ENCODE measurements at places on chromosomes 3 and 15.
A peak's percentile ranks its signal among the peaks of the same experiment; 100 is the strongest.

- no peak for DNase-seq
Measured at GRCh38 chr3:98583766-98584165, 9.6 kb downstream of the CPOX start.

- no peak for DNase-seq
Measured at GRCh38 chr3:188272481-188273372, 118.8 kb downstream of the LPP start.

GRCh38 chr3:123346021-123346420 is 102.9 kb downstream of the ADCY5 start:
- DNase-seq: no peak

- DNase-seq: no peak
Measured at GRCh38 chr3:112366522-112366921, 33.6 kb downstream of the CD200 start.

GRCh38 chr3:122697952-122698620 is 17.4 kb downstream of the PARP14 start:
- DNase-seq: no peak

DNA sequence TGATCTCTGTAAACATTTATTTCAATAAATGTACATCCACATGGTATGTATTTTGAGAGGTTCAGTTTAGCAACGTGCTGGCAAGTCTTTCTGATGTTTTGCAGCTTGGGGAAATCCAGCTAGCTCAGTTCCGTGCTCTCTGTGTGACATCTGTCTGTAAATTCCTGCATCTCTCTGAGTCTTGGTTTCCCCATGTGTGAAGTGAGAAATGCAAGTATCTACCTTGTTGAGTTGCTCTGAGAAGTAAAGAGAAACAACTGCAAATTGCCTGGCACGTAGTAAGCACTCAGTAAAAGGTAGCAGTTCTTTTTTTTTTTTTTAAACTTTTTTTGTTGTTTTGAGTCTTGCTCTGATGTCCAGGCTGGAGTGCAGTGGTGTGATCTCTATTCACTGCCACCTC is 30.2 kb upstream of the MORF4L1 start:
- DNase-seq: no peak

DNA sequence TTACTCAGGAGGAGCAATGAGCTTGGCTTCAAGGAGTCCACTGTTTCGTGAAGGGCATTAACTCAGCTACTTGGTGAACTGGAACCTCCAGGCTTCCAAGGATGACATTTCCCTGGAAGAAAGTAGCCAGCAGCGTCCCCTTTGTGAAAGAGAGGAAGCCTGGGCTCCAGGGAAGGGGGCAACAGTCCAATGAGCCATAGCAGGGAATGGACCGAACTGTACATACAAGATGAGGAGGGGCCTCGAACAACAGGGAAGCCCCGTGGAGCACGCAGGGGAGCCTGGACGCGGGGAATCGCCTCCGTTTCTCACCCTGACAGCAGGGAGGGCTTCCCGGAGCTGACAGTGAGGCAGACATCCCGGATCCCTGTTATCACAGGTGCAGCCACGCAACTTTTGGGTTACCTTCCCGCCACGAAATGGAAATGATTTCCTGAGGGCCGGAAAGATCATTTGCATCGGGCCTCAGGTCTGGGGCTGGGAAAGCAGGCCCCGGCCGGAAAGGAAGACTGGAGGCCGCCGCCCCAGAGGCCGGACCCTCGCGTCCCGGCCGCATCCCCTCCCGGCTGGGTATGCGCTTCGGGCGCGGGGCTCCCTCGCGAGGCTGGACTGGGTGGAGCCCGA is 475 bp upstream of the SPINT1 start:
- DNase-seq: no peak

GRCh38 chr3:81816473-81817250 is 55.2 kb upstream of the GBE1 start:
- no peak for DNase-seq

DNA sequence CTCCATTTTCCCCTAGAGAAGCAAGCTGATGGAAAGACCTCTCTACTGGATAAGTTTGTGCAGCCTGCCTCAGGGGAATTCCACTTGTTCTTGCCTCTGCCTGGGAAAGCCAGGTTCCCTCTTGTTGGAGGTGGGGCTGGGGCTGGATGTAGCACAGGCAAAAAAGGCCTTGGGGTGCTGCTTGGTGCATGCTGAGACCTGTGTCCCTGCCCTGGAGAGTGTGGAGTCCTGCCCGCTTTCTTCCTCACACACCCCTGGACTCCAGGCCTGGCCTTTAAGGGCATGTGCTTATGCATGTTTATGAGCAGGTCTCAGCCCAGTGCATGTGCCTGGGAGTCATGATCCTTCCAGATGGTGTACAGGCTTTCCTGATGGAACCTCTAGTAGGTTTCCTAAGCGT is 23.5 kb upstream of the JMJD7 start:
- no peak for DNase-seq

GRCh38 chr3:150737874-150738679 is 24.9 kb downstream of the SIAH2 start:
- no peak for DNase-seq

GRCh38 chr3:30353711-30354467 is 252.5 kb upstream of the TGFBR2 start:
- peak; percentile 77 for DNase-seq

- DNase-seq: no peak
Measured at GRCh38 chr3:100641471-100642032, 32.2 kb downstream of the ADGRG7 start.

GRCh38 chr3:132332508-132332907 is 15.3 kb downstream of the ACP3 start:
- DNase-seq: no peak

- DNase-seq: no peak
Measured at GRCh38 chr3:184497804-184498203, 63.8 kb upstream of the EPHB3 start.

DNA sequence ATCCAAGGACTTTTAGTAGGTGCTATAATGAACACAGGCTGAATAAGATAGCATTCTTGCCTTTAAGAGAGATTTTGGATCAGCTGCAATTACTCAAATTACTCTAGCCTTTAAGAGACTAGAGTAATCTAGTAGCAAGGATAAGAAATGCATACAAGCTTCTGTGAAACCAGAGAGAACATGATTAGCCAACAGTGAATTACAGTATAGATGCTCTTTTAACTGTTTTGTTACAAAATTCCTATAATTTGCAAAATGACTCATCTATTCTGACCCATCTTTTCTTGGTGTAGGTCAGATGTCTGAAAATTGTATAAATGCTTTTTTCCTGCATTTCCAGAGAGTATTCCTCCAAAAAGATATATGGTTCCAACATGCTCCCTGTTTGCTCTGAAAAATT is 66.9 kb downstream of the CEP63 start:
- DNase-seq: no peak

DNA sequence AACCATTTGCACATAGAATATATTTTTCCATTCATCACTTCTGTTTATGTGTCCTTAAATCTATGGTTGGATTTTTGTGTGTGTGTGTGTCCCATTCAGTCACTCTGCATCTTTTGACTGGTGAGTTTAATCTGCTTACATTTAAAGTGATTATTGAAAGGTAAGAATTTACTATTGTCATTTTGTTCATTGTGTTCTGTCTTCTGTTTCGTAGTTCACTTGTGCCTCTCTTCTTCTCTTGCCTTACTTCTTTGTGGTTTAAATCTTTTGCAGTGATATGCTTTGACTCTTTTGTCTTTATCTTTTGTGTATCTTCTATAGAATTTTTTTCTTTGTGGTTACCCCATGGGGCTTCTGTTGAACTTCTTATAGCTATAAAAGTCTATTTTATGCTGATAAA is 166.3 kb upstream of the UBE3A start:
- DNase-seq: no peak

DNA sequence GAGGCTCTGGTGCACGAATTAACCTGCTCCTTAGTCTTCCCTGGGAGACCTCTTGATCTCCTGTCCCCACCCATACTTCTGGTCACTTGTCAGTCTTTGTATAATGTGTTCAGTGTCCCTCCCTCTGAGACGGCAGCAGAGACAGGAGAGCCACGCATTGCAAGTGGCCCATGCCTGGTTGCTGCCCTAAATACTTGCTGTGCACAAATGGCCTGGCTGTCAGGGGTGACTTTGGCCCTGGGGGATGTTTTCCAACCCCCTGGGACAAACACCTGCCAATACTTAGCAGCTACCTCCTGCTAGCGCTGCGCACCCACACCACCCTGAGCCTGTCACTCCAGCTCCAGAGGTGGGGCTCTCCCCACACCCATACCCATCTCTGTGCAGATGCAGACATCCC is 17.2 kb downstream of the KLF13 start:
- no peak for DNase-seq

GRCh38 chr15:89342840-89343239 is 8.2 kb upstream of the POLG start:
- DNase-seq: no peak

GRCh38 chr3:52444860-52445793 is at the start of gene SEMA3G:
Gene SEMA3G (minus strand): TSS chr3:52445103. CDS start chr3:52445027, 76 bp downstream.
- peak; percentile 77 for DNase-seq

DNA sequence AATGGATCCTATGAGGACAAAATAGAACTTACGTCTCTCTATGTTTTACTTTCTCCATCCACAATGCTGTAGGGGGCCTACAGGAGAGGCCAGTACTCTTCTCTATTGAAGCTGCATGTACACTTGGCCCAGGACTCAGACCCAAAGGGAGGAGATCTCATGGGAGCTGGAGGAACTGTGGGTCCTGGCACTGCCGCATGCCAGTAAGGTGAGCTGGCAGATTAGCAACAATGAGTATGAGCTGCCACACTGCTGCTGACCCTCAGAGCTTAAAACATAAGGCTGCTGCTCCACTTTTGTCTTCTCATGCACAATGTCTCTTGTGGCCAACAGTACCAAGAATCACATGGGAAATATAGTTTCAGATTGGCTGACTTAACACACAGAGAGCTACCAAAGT is 57.8 kb upstream of the TBC1D5 start:
- DNase-seq: no peak

- DNase-seq: no peak
Measured at GRCh38 chr15:23924686-23925085, 237.6 kb upstream of the NDN start.

- no peak for DNase-seq
Measured at GRCh38 chr15:63035977-63036376, 6.6 kb upstream of the TPM1 start.
